DMS53 (cell line): ENCODE measurements at places on chromosomes 13 and 19.
A peak's percentile ranks its signal among the peaks of the same experiment; 100 is the strongest.

DNA sequence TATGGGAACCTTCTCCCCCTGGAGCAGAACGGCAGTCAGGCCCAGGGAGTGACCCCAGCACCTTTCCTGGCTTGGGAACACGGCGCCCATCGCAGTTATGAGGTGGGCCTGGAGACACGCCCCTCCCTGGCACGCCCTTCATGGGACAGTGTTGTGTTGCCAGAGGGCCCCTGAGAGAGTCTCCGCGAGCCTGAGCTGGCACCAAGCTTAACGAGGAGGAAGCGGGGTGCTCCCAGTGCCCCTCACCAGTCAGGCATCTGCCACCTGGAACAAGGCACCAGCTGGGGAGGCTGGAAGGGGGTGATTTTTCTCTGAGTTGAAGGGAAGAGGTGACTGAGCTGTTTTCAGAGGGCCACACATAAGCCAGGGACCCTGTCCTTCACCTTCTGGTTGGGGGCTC lies 180.6 kb downstream of the KDM4B start:
- DNase-seq: no peak

DNA sequence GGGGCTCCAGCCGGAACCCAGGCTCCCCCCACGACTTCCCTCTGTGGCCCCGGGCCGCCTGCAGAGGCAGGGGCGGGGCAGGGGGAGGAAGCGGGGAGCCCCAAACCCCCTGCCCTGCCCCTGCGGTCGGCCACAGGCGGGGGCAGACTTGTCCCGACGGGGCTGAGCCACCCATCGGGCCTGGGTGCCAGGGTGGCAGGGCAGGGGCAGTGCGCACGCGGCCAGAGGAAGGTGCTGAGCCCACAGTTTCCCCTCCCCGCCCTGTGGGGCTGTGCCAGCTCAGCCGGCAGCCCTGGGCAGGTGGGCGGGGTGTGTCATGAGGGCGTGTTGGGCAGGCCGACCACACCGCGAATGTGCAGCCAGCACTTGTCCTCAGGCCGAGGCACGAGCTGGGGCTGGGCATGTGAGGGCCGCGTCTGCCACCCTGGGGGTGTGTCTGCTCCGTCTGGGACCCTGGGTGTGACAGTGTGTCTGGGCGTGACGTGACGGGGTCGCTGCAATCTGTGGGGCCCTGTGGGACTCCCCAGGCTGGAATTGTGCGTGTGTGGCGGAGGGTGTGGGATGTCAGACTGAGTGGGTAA lies 17.7 kb downstream of the CCDC97 start:
- DNase-seq: peak; percentile 95

DNA sequence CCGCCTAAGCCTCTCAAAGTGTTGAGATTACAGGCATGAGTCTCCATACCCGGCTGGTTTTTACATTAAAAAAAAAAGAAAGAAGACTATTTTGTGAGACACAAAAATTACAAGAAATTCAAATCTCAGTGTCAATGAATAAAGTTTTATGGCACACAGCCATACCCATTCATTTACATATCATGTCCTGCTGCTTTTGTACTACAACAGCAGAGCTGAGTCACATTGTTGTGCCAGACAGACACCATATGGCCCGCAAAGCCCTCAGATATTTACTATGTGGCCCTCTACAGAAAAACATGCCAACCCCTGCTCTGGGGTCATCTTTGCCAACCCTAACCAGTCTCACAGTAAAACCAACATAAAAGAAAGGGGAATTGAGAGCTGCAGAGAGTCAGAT lies 5.3 kb downstream of the SMIM7 start:
- no peak for DNase-seq

GRCh38 chr13:41649659-41650058 lies 192.3 kb downstream of the RGCC start:
- peak; percentile 6 for DNase-seq

- DNase-seq: no peak
Measured at GRCh38 chr13:26619358-26619757, 61.9 kb downstream of the WASF3 start.

DNA sequence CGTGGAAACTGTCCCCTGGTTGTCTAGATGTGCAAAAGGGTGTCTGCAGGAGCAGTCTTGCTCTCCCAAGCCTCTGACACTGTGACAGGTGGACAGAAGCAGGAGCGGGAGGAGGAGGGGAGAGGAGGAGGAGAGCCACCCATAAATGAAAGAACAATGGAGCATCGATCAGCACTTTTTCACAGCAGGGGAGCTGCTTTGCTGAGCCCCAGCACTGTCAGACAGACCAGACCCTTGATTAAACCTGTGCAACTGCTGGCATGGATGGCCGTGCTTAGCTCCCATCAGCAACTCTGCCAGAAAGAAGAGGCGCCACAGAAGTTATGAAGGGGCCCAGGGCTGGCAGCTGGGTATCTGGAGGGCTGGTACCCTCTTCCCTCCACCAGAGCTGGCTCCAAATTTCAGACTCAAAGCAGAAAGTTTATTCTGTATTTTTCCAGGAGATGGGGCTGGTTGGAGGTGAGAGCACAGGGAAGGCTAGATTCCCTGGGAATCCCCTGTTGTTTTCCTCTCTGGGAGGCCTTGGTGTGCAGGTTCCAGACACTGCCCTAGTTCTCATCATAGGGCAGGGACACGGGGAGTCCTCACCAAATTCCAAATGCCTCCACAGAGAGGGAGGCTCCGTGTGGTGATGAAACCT lies 1192.2 kb downstream of the UQCRFS1 start:
- DNase-seq: no peak
